ENCODE measurements at places on chromosomes 7 and 10.

- DNase-seq: no peak
Measured at GRCh38 chr7:140036224-140036962, 26.4 kb downstream of the PARP12 start.

- no peak for DNase-seq
Measured at GRCh38 chr7:34839645-34840044, 181.6 kb downstream of the NPSR1 start.

GRCh38 chr7:41973202-41973730 is 263.7 kb downstream of the GLI3 start:
- no peak for DNase-seq

GRCh38 chr10:88110355-88110754 is 246.9 kb downstream of the PTEN start:
- no peak for DNase-seq

DNA sequence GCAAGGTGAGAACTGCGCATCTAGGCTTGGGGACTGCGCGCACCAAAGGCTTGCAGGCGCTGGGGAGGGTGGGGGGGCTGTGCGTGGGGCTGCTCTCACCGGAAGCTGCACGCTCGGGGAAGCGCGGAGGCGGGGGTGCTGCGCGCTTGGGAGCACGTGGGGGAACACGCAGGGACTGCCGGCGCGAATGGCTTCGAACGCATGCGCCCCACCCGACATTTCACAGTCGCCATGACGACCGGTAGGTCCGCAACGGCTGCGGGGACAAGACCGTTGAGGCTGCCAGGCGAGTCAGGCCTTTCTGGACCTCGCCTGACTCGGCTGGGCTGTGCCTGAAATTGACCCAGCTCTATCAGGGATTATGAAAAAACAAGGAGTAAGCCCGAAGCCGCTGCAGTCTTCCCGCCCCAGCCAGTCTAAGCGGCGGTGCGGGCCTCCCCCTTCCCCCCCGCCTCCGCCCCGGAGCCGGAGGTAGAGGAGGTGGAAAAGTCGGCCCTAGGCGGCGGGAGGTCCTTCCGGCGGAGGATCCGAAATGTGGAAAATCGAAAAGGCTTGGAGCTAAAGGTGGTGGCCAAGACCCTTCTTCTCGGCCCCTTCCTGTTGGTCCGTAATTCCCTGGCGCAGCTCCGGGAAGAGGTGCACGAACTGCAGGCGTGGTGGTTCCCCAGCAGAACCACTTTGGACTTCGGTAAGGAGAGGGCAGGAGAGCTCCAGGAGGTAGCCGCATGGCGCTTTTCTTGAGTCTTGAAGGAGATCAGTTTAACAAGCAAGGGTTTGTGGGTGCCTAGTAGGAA is 34.9 kb upstream of the STEAP1 start:
- DNase-seq: no peak

DNA sequence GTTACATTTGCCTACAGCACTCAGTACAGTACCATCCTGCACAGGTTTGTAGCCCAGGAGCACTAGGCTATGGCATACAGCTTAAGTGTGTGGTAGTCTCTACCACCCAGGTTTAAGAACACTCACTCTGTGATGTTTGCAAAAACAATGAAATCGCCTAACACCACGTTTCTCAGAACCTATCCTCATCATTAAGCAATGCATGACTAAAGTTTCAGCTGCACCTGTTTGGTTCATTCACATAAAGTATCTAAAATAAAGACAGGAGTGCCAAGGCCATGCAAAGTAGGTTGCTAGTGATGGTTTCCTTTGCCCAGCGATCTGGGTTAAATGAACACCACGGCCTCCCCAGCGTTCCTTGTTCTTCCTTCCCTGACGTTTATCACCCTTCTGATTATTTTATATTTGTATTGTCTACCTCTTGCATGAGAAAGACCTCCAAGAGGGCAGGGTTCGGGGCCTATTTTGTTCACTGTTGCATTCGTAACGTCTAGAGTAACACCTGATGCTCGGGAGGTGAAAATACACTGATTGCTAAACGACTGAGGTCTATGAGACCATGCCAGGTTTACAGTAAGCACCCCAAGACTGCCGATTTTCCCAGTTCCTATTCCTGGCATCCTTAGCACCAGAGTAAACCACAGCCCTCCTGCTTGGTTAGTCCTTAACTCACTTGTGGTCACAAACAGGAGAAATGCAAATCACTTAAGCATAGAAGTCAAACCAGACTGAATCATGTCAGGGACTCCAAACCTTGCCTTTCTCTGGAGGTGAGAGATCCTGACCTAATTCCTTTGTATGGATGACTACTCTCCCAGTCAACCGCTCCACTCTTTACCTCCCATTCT is 204.1 kb upstream of the NFE2L3 start:
- DNase-seq: no peak

- DNase-seq: no peak
Measured at GRCh38 chr7:69599286-69599954, 1.1 kb downstream of the AUTS2 start.

DNA sequence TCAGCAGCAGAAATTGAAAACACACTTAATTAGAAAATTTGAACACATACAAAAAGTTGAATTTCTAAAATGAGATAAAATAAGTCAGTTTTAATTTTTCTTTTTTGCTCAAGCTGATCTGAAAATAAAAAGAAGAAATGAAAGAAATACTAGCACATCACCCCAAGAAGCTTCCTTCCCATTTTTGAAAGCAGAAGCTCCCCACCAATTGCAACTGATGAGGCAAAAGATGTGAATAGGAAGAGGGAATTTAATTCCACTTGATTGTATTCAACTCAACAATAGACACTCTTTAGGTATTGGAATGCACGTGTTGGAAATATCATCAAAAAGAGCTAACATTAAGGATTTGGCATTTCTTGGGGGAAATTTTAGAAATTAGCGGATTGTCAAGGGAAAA is 175.8 kb downstream of the TRIL start:
- DNase-seq: no peak

- DNase-seq: peak; percentile 2
Measured at GRCh38 chr7:158541346-158542010, 46.1 kb downstream of the PTPRN2 start.

DNA sequence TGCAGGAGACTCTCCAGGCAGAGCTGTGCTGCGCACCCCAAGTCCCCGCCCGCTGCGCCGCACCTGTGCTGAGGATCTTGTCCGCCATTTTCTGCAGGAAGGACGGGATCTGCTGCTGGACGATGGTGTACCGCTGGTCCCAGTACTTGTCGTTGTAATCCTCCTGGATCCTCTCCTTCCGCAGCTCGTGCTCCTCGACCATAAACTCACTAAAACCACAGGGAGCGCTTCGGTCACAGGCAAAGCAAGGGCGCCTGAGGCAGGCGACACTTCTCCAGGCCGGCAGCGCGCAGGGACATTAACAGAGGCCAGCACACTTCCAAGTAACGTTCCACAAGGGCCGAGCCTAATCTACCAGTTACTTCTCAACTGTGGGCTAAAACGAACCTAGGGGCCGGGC is 13.1 kb upstream of the ADAM8 start:
- no peak for DNase-seq

DNA sequence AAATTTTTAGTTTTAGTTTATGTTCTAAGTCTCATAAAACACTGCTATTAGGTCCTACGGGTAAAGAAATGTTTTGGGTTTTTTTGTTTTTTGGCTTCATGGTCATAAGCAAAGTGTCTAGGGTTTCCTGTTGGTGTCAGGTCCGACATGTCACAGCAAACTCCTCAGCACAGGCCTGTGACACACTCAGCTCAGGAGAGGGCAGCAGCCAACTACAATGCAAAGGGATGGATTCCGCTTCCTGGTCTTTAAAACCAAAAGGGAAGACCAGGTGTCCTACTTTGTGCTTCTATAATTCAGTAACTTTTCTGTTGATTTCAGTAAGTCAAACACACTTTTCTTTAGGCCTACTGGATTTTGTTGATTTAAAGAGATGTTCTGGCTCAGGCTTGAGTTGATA is 83.8 kb upstream of the MACROH2A2 start:
- no peak for DNase-seq

- no peak for DNase-seq
Measured at GRCh38 chr7:77867537-77867865, 68.9 kb downstream of the PHTF2 start.

GRCh38 chr7:8161364-8161828 is 100.6 kb downstream of the ICA1 start:
- DNase-seq: no peak

- peak; percentile 15 for DNase-seq
Measured at GRCh38 chr7:29921404-29922010, 68.1 kb downstream of the SCRN1 start.

DNA sequence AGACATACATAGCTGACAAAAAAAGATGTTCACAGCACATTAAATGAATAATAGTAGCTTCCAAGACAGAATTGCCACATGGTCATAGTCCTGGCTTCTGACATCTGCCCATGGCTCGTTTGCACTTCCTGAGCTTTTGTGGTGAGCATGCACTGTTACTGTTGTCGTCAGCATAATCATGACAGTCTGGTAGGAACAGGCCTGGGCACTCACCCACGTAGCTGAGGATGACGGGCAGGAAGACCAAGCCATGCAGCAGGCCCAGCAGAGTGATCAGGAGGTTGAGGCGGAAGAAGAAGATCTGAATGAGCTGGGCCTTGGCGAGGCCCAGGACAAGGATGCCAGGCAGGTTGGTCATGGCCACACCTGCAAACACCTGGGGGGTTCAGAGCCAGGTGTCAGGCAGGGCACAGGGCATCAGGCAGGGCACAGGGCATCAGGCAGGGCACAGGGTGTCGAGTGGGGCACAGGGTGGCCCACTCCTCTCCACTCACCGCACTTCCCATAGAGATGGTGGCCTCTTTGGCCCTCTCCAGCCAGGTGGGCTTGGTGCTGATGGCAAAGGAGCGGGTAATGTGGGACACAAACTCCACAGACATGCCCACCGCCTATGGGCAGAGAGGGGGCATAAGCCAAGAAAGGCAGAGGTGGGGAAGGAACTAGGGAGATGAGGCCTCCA is 25.3 kb upstream of the NUDCD3 start:
- no peak for DNase-seq

- no peak for DNase-seq
Measured at GRCh38 chr10:126459032-126459831, 71.0 kb upstream of the ADAM12 start.

DNA sequence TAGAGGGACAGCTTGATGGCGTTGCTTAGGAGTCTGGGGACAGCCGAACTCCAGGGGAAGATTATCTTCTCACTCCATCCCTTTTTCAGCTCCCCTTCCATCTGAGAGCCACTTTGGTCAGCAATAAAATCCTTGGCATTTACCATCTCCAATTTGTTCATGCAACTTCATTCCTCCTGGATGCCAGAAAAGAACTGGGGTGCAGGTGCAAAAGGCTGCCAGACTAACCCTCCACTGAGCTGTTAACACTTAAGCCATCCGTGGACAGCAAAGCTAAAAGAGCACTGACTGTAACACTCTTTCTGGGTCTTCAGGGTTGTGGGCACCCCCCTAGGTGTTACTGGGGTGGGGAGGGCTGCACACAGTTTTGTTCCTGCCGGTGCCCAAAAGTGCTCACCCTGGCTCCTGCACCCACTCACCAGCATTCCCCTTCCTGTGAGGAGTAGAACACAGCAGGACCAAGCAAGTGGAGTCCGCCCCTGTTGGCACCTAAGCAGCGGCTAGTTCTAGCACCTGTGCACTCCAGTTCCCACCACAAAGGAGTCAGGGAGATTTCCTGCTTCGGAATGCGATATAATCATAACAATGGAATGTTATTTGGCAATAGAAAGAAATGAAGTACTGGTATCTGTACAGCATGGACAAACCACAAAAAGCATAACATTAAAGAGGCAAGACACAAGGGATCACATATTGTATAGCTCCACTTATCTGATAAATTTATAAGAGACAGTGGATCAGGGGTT is 95.1 kb downstream of the NPY start:
- DNase-seq: no peak

DNA sequence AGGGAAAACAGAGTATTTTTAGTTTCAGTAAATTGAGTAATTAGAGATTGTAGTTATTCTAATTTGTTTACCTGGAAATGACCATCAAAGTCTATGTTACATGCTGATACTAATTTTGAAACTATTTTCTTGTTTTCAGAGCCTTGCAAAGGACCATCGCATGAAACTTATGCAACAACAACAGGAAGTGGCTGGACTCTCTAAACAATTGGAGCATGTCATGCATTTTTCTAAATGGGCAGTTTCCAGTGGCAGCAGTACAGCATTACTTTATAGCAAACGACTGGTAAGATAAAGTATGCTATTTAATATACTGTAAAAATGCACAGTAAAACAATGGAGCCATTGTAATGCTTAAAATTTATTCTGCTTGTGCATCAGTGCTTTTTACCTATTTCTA is 78.5 kb downstream of the TRIM24 start:
- no peak for DNase-seq

GRCh38 chr7:26937939-26938623 is 73.7 kb upstream of the SKAP2 start:
- DNase-seq: no peak

Measured in activated T-cell treated with anti-CD3 and anti-CD28 coated beads for 48 hours (primary cell).